ENCODE measurements at places on chromosomes 7 and 10. TPM values are rescaled to one million over a fixed set of nuclear protein-coding genes. Genes with fewer than 3 reads are reported as not detected.
A peak's percentile ranks its signal among the peaks of the same experiment; 100 is the strongest.

GRCh38 chr10:92183199-92183598 is 107.7 kb downstream of the CPEB3 start:
- no peak overlapping the region for H3K27ac ChIP-seq
- no peaks in the 10 kb centered on the region for H3K27me3 ChIP-seq
- no peaks in the 10 kb centered on the region for H3K4me1 ChIP-seq
- no peak overlapping the region for H3K4me3 ChIP-seq

GRCh38 chr10:122878799-122879338 is 512 bp downstream of the FAM24B start:
- peaks cover 14% of the 10 kb centered on the region for H3K4me1 ChIP-seq
- H3K27ac ChIP-seq: no peak overlapping the region
- no peaks in the 10 kb centered on the region for H3K27me3 ChIP-seq
- peak overlapping the region; percentile 64 for H3K4me3 ChIP-seq

GRCh38 chr10:109762555-109762954 is 160.8 kb downstream of the XPNPEP1 start:
- no peak overlapping the region for H3K27ac ChIP-seq
- no peak overlapping the region for H3K4me3 ChIP-seq
- DNase-seq: no peak
- no peaks in the 10 kb centered on the region for H3K36me3 ChIP-seq
- no peaks in the 10 kb centered on the region for H3K4me1 ChIP-seq
- no peaks in the 10 kb centered on the region for H3K27me3 ChIP-seq

DNA sequence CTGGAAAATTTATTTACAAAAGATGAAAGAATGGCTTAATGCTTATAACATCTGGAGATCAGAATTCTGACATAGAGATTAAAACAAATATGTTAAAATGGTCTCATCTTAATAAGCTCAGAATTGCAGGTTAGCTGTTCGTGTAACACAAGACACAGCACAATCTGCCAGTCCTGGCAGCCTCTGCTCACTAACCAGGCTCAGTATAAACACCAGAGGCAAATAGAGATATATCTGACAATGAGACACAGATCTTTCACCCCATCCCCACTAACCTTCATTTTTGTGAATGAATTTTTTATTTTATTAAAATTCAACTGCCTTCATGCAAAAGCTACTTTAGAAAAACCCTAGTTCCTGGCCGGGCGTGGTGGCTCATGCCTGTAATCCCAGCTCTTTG is 51.8 kb downstream of the RELN start:
- no peaks in the 10 kb centered on the region for H3K4me1 ChIP-seq
- no peak overlapping the region for H3K4me3 ChIP-seq
- H3K27ac ChIP-seq: no peak overlapping the region
- H3K36me3 ChIP-seq: no peaks in the 10 kb centered on the region
- DNase-seq: no peak

- no peak overlapping the region for H3K4me3 ChIP-seq
- no peaks in the 10 kb centered on the region for H3K4me1 ChIP-seq
- no peaks in the 10 kb centered on the region for H3K36me3 ChIP-seq
- H3K27me3 ChIP-seq: no peaks in the 10 kb centered on the region
- H3K27ac ChIP-seq: no peak overlapping the region
Observed at GRCh38 chr10:60208676-60209269, 180.9 kb downstream of the ANK3 start.

- H3K27me3 ChIP-seq: no peaks in the 10 kb centered on the region
- peaks cover 6% of the 10 kb centered on the region for H3K36me3 ChIP-seq
- peak overlapping the region; percentile 70 for H3K4me3 ChIP-seq
- peak; percentile 69 for DNase-seq
- peaks cover 27% of the 10 kb centered on the region for H3K4me1 ChIP-seq
Observed at GRCh38 chr7:141074162-141074991, 513 bp downstream of the TMEM178B start.

- H3K4me1 ChIP-seq: peaks cover 18% of the 10 kb centered on the region
- no peaks in the 10 kb centered on the region for H3K27me3 ChIP-seq
- H3K27ac ChIP-seq: no peak overlapping the region
- no peak overlapping the region for H3K4me3 ChIP-seq
- peaks cover 93% of the 10 kb centered on the region for H3K36me3 ChIP-seq
Observed at GRCh38 chr10:6229290-6229689, 26.6 kb downstream of the PFKFB3 start.

The GNGT1 gene
- total RNA-seq: not detected

The OR2A42 gene
- total RNA-seq: 0.10 TPM

- H3K4me1 ChIP-seq: no peaks in the 10 kb centered on the region
- H3K27me3 ChIP-seq: no peaks in the 10 kb centered on the region
- no peak overlapping the region for H3K4me3 ChIP-seq
- H3K27ac ChIP-seq: no peak overlapping the region
- no peaks in the 10 kb centered on the region for H3K36me3 ChIP-seq
Observed at GRCh38 chr10:25758041-25758457, 176.0 kb upstream of the MYO3A start.

GRCh38 chr7:111531993-111532392 is 30.3 kb downstream of the IMMP2L start:
- H3K27ac ChIP-seq: no peak overlapping the region
- H3K27me3 ChIP-seq: no peaks in the 10 kb centered on the region
- H3K4me1 ChIP-seq: no peaks in the 10 kb centered on the region
- no peak overlapping the region for H3K4me3 ChIP-seq
- H3K36me3 ChIP-seq: no peaks in the 10 kb centered on the region

GRCh38 chr7:22402250-22402649 is 45.3 kb upstream of the RAPGEF5 start:
- H3K4me1 ChIP-seq: no peaks in the 10 kb centered on the region
- no peak overlapping the region for H3K27ac ChIP-seq
- no peaks in the 10 kb centered on the region for H3K36me3 ChIP-seq

The HOXA5 gene
- total RNA-seq: 32.1 TPM

The EEPD1 gene
- total RNA-seq: 34.2 TPM

DNA sequence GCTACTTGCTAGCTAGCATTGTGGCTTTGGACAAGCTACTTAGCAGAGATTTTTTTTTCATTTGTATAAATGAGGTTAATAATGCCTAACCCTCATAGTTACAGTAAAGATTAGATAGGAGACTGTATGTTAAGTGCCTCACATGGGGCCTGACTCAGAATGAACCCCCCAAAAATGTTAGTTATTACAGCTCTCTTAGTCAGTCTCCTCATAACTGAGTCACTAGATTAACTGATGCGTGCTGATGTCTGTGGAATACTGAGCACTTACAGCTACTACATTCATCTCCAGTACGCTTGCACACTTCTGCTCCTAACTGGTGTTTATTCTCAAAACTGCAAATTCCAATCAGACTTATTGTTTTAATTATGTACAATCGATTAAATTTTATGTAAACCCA is 315.3 kb downstream of the SNX13 start:
- H3K4me3 ChIP-seq: no peak overlapping the region
- no peaks in the 10 kb centered on the region for H3K27me3 ChIP-seq
- H3K27ac ChIP-seq: no peak overlapping the region
